Suppressor macrophage treated with lipopolysaccharide for 4 hours (primary cell): ENCODE measurements at places on chromosomes 2 and 18.

- DNase-seq: peak; percentile 25
Observed at GRCh38 chr2:29448096-29448688, 333.0 kb downstream of the CLIP4 start.

- DNase-seq: no peak
Observed at GRCh38 chr2:176502619-176503018, 233.4 kb downstream of the MTX2 start.

DNA sequence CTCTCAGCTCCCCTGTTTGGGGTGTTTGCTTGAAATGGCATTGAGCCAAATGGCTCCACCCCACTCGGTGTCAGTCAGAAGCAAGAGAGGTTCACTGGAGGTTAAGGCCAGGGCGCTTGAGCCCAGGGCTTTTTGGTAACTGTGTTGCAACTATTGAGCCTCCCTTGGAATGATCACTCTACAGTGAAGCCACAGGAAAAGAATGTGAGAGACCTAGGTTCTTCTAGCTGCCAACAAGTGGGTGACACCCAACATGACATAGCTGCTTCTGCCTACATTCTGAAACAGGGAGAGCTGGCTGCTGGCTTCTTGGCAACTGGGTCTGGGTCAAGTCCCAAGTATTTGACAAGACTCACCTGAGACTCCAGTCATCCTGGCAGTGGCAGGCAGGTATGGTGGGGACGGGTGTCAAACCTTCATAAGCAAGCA is 7.1 kb upstream of the GRHL1 start:
- no peak for DNase-seq

- no peak for DNase-seq
Observed at GRCh38 chr2:230217424-230217823, 2.4 kb downstream of the SP110 start.

GRCh38 chr2:157441072-157441454 is 2.8 kb downstream of the CYTIP start:
- peak; percentile 42 for DNase-seq

GRCh38 chr2:158845859-158846258 is 50.7 kb downstream of the DAPL1 start:
- no peak for DNase-seq

DNA sequence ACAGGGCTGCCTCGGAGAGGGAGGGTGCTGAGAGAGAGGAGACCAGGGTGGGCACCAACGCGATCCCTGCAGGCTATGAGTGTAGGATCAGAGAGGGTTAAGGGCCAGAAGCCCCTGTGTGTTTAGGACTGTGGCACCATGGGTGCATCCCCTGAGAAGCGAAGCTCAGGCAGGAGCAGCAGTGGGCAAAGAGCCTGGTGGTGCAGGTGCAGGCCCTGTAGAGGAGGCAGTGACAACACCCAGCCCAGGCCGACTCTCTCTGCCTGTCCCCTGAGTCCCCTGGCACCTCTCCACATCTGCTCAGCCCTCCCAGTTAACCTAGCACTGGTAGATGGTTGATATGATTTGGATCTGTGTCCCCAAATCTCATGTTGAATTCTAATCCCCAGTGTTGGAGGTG is 139.8 kb downstream of the RNF152 start:
- no peak for DNase-seq

- DNase-seq: no peak
Observed at GRCh38 chr2:120250640-120251039, 2.0 kb upstream of the RALB start.

- DNase-seq: no peak
Observed at GRCh38 chr2:42859791-42860190, 67.4 kb upstream of the HAAO start.

DNA sequence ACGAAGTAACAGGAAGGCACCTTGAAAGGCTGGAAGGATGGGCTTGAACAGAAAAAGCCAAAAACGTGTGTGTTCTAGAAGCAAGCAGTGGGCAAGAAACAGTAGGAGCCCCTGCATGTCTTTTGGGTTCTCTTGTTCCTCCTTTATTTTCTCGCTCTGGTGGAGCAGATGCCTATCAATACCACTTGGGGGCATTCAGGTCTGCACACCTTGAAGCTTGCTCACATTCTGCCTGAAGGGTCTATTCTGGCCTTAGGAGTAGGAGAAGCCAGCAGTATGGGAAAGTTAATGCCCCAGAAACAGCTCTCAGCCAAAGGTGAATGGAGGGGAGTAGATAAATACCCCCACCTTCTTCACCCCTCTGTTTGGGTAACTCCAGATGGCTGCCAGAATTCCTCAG is 204.5 kb downstream of the TXNL1 start:
- no peak for DNase-seq

DNA sequence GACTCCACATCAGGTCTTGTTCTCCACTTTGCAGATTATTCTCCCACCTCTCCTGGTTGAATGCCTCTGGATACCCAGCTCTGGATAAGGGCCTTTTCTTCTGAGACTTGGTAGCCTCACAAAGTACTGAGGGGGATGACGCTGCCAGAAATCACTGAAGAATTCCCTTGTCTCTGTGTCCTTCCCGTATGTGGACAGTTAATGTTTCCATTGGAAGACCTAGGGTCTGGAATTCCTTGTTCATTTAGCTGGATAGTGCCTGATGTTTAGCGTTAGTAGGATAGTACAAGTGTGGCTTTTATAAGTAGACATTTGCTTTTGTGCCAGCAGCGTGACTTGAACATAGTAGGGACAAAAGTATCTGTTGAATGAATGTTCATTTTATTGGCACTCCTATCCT is 76.9 kb downstream of the CLHC1 start:
- no peak for DNase-seq
